ENCODE measurements at places on chromosomes 4 and X. TPM values are rescaled to one million over a fixed set of nuclear protein-coding genes. Genes with fewer than 3 reads are reported as not detected.
A peak's percentile ranks its signal among the peaks of the same experiment; 100 is the strongest.

GRCh38 chr4:1172971-1173757 lies 781 bp upstream of the SPON2 start:
- DNase-seq: no peak

GRCh38 chrX:148134578-148134977 lies 153.4 kb downstream of the FMR1NB start:
- DNase-seq: no peak

- DNase-seq: no peak
Observed at GRCh38 chr4:98908182-98908581, 20.8 kb downstream of the EIF4E start.

GRCh38 chr4:150974750-150975149 lies 40.3 kb downstream of the LRBA start:
- DNase-seq: no peak

GRCh38 chr4:19239565-19239964 lies 1012.1 kb upstream of the SLIT2 start:
- no peak for DNase-seq

DNA sequence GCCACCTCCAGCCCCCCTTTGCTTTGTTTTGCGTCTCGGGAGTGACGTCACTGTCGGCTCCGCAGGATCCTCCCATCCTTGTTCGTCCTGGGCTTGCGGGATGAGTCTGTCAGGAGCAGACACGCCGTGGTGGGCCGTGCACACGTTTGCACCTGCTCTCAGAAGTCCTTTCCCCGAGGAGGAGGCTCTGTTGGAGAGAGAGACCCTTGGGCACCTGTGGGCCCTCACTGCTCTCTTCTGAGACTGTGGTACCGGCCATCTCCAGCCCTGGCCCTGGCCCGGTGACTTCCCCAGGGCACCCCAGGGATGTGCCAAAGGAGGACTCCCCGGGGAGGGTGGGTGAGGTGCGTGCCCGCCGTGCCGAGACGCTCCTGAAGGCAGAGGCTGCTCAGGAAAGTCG lies 76.1 kb upstream of the PPP2R3B start:
- DNase-seq: no peak

DNA sequence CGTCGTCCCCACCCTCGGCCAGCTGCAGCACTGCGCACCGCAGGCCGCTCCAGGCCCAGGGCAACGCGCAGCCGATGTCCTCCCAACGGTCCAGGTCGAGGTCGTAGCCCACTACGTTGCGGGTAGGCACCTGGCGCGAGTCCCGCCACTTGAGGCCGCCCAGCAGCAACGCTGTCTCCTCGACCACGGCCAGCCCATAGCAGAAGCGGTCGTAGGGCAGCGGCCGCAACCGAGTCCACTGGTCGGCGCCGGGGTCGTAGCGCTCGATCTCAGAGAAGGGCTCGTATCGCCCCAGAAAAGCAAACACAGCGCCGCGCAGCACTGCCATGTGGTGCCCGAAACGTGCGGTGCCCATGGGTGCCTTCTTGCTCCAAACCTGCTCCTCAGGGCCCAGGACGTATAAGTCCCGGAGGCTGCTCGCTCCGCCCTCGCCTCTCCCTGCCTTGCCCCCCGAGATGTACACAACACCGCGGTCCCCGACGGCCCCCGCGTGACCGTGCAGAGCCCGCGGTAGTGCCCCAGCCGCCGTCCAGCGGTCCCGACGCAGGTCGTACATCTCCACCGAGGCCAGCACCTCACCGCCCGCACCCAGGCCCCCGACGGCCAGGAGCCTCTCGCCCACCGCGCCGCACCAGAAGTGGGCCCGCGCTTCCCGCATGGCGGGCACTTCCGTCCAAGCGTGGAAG lies 2.1 kb downstream of the KLHL34 start:
- no peak for DNase-seq

DNA sequence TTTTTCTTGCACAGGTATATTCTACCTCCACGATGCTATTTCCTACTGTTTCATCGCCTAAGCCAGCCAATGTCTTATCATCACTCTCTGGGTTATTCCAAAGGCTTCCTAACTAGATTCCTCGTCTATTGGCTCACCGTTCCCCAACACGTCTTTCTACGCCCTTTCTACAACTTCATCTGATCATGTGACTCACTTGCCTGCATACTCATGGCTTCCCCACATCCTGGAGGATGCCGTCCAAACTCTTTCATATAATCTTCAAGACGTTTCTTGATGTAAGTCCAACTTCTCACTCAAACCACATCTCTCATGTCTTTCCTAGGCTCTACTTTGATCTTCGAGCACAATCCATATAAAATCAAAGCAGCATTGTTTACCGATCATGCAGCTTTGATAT lies 322.0 kb upstream of the PPARGC1A start:
- no peak for DNase-seq

GRCh38 chr4:156113138-156113765 lies 159.6 kb upstream of the CTSO start:
- DNase-seq: no peak

- DNase-seq: no peak
Observed at GRCh38 chr4:105025263-105026017, 121.2 kb upstream of the TET2 start.

- DNase-seq: no peak
Observed at GRCh38 chrX:81082649-81083048, 119.1 kb downstream of the HMGN5 start.

- DNase-seq: no peak
Observed at GRCh38 chrX:31039327-31039711, 32.5 kb downstream of the FTHL17 start.

- no peak for DNase-seq
Observed at GRCh38 chr4:22460266-22460665, 55.6 kb downstream of the ADGRA3 start.

DNA sequence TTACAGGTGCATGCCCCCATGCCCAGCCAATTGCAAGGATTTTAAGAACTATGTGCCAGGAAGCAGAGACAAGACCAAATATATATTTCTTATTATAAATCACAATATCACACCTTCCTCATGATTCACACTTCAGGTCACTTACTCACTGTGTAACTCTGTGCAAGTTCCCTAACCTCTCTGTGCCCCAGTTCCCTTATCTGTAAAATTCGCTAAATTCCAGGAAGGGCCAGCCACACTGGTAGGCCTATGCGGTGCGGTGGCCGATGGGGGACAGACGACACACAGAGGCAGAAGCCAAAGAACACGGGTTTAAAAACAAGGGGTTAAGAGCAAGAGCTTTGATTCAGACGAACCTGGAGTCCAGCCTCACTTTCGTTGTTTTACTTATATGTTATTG lies 2.8 kb downstream of the TRIM2 start:
- DNase-seq: no peak

- DNase-seq: peak; percentile 78
Observed at GRCh38 chrX:13101441-13102139, 57.2 kb upstream of the FAM9C start.

DNA sequence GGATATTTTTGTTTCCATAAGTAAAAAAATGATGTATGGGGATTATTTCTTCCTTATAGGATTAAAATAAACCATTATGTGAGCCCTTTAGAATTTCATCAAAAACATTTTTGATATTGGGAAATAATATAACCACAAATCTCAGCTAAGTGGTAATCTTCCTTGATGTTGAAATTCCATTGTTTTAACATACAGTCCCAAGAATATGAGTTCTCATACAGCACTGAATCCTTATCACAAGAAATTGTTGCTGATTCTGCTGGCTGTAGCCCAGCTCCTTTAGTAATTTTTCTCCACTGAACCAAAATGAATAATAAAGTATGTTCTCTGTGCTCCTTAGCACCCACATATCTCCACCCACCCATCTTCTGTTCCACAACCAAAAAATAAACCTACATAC lies 41.9 kb upstream of the FAM47B start:
- no peak for DNase-seq

DNA sequence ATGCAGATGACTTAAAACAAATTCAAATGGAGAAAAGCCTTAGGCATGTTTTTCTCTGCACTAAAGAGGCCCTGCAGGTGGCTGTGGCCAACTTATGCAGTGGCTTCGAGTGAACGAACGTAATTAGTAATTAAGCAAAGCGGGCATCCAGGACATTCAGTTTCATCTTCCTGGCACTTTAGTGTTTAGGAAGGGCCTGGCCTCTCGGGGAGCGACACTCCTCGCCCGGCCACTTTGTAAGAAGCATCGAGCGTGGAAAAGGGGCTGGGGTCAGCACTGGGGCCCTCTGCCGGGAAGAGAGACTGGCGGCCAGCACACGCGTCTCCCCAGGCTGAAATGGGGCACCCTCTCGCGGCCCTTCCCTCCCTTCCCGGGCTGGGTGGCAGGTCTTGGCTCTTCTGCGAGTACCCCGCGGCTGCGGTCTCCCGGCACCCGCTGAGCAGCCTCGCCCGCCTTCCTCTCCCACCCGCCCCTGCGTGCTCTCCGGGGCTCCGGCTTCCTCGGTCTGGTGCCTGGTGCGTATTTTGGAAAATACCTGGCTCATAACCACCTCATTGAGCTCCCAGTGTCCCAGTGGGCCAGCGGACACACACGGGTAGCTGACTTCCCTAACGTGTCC lies 677 bp upstream of the CYP4V2 start:
- DNase-seq: peak; percentile 72

LINC00632 gene
- 2.5 TPM for total RNA-seq

CXCR3 gene
- total RNA-seq: not detected

RNF128 gene
- 0.30 TPM for total RNA-seq

HTRA3 gene
- total RNA-seq: 0.15 TPM

SPATA4 gene
- not detected for total RNA-seq

SLC9A7 gene
- 1.2 TPM for total RNA-seq

POU4F2 gene
- total RNA-seq: not detected
